ENCODE measurements at places on chromosomes 7 and 10.

- no peak for DNase-seq
These were observed 149.5 kb upstream of the SVIL start for GRCh38 chr10:29784175-29784773.

DNA sequence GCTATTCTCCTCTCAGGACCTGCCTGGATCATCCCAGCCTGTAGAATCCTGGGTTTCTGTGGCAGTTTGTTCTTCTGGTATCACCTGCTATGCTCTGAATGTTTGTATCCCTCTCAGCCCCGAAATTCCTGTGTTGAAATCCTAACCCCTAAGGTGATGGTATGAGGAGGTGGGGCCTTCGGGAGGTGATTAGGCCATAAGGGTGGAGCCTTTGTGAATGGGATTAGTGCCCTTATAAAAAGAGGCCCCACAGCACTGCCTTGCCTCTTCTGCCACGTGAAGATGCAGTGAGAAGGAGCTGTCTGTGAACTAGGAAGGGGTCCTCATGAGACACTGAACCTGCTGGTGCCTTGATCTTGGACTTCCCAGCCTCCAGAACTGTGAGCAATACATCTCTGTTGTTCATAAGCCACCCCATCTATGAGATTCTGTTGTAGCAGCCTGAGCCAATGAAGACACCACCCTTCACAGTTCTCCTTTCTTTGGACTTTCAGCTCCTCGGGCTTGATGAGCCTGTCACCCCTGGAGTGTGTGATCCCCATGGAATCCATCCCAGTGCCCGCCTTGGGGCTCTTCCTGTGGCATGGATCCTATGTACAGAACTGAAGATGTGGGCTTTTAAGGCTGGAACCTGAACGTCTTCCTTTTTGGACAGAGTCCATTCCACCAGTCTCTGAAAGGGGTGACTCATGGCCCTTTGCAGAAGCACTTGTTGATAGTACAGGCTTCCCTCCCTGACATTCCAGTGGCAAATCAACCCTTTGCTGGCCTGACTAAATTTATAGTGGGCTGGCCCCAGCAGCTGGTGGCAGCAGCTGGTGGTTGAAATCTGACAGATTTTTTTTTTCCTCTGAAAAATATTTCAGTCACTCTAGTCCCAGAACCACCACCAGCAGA lies 138.0 kb downstream of the TACC2 start:
- DNase-seq: no peak

GRCh38 chr10:130717083-130717482 lies 580.9 kb downstream of the GLRX3 start:
- no peak for DNase-seq

GRCh38 chr7:24917510-24918239 lies 62.3 kb downstream of the OSBPL3 start:
- no peak for DNase-seq

DNA sequence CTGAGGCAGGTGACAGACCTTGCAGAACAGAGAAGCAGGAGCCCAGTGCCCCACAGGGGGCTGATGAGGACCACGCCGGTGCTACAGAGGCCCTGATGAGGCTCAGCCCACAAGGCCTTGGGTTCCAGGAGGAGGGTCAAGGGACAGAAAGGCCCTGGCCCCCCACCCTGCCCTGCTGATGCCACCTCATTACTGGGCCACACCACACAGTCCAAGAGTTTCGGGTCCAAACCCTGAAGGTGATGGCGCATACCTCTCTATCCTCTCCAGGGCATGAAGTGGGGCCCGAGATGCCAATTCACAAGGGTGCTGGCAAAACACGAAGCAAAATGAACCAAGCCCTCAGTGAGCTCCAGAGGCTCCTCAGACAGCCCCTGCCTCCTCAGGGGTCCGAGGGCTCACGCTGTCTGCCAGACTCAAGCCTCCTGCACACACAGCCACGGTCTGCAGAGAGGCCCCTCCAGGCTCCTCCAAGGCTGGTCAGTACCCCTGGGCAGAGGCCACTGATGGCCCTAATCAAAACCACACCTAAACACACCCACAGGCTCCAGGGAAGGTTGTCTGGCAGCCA lies 32.3 kb downstream of the RASGEF1A start:
- DNase-seq: no peak

- DNase-seq: no peak
These were observed 170.6 kb upstream of the LANCL2 start for GRCh38 chr7:55194522-55194921.

DNA sequence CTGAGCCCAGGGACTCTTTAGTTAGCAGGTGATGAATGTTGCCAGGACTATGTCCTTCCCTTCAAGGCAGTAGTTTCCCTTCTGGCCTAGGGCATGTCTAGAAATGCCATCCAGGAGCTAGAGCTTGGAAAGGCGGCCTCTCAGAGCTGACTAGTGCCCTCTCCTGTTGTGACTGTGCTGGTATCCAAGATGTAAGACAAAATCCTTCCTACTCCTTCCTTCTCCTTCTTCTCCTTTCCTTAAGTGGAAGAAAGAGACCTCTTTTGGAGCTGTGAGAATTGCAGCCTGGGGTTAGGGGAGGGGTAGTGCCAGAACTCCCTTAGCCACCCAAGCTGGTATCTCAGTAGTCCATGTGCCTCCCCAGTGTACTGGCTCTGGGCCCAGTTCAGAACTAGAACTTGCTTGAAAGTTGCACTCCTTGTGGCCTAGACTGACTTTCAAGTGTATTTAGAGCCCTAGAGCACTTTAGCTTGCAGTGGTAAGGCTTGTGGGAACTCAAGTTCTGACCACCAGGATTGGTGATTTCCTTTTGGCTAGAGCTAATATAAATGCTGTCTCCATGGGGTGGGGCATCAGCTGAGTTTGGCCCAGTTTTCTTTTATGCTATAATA lies 118.8 kb downstream of the NPSR1 start:
- no peak for DNase-seq

DNA sequence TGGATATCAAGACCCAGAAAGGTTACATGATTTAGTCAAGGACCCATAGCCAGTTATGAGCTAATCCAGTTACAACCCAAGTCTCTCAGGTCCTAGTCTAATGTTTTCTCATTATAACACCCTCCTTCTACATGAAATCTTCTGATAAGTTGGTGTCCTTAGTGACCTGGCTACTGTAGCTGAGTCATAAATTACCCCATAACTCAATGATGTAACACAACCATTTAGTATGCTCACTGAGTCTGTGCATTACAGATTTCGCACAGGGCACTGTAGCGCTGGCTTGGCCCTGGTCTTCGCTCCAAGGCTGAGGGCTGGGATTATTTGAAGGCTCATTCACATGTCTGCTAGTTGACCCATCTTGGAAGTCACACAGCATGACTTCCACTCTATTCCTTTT lies 36.0 kb upstream of the GLCCI1 start:
- no peak for DNase-seq

DNA sequence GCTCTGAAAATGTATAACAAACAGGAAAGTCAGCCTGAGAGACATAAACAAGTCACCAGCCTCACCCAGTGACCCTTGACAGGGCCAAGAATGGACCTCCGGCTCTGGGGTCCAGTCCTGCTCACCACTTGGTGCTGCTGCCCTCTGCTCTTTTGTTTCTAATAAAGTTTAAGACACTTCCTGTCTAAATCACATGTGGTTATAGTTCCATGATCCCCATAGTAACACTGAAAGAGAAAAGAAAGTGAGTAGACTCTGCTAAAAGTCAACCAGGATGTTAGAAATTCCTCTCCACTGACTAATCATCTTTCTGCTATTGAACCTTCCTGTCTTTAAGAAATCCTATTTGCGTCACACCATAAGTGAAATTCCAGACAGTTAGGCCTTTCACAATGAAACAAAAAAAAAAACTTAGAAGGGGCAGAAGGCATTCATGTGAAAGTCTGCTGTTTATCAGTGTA lies 179.2 kb upstream of the BET1 start:
- no peak for DNase-seq

GRCh38 chr7:29808075-29808801 lies 1.9 kb downstream of the WIPF3 start:
- DNase-seq: no peak

DNA sequence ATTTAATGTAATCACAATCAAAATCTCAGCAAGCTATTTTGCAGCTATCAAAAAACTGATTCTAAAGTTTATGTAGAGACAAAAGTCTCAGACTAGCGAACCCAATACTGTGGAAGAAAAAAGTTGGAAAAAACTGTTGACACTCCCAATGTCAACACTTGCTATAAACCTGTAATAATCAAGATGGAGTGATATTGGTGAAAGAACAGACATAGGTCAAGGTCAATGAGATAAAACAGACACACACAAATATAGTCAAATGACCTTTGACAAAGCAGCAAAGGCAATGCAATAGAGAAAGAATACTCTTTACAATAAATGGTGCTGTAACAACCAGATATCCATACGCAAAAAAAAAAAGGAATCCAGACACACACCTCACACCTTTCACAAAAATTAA lies 84.5 kb downstream of the ATE1 start:
- DNase-seq: no peak

GRCh38 chr10:132587175-132587574 lies 49.6 kb downstream of the INPP5A start:
- DNase-seq: no peak

GRCh38 chr10:59126261-59126660 lies 50.2 kb upstream of the PHYHIPL start:
- no peak for DNase-seq

DNA sequence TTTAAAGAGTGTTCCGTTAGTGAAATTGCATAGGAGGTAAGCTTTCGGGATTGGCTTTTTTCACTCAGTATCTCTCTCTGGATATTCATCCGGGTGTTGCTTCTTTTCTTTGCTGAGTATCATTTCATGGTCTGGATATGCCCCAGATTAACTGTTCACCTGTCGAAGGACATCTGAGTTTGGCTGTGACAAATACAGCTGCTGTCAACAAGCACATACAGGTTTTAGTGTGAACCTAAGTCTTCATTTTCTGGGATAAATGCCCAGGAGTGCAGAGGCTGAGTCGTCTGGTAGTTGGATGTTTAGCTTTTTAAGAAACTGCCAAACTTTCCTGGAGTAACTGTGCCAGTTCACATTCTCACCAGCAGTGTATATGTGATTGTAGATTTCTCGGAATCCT lies 5.6 kb downstream of the DOCK1 start:
- DNase-seq: no peak

- no peak for DNase-seq
These were observed 392.1 kb upstream of the PODXL start for GRCh38 chr7:131948434-131949053.

DNA sequence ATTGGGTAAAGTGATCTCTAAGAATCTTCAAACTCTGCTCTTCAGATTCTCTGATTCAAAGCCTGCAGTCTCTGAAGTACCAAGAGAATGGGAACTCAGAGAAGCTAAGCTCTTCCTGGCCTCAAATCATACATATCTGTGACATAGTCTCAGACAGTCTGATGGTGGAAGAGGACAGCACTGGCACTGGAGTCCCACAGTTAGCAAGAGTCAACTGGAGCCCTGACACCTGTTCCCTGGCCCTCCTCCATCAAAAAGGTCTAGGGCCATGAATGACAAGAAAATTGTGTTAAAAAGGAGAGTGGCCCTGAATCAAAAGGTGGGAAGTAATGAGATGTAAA lies 37.7 kb downstream of the PRSS2 start:
- DNase-seq: no peak

- no peak for DNase-seq
These were observed 172.9 kb downstream of the MBL2 start for GRCh38 chr10:52599551-52600200.

DNA sequence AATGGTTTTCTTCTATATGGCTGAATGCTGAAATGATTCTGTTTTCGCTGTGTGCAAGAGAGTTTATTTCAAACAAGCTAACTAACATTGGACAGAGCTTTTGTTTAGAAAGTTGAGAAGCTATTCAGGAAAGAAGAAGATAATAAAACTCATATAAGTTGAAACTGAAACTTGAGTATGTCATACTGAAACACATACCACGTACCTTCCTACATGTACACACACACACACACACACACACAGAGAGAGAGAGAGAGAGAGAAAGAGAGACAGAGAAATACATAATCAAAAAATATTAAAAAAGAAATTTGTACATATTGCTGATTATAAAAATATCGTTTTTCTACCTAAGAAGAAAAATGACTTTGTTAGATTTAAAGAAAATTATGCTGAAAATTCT lies 561.9 kb upstream of the KCND2 start:
- DNase-seq: no peak

GRCh38 chr10:77068969-77069368 lies 568.6 kb downstream of the KCNMA1 start:
- DNase-seq: no peak

- no peak for DNase-seq
These were observed 50.8 kb downstream of the GSDME start for GRCh38 chr7:24706211-24707170.

DNA sequence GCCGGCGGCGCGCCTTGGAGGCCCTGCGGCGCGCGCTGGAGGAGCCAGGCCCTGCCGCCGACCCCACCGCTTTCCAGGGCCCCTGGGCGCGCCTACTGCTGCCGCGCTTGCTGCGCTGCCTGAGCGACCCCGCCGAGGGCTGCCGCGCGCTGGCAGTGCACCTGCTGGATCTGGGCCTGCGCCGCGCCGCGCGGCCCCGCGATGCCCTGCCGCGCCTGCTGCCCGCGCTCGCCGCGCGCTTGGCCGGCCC lies 280 bp downstream of the DNAAF5 start:
- DNase-seq: no peak

DNA sequence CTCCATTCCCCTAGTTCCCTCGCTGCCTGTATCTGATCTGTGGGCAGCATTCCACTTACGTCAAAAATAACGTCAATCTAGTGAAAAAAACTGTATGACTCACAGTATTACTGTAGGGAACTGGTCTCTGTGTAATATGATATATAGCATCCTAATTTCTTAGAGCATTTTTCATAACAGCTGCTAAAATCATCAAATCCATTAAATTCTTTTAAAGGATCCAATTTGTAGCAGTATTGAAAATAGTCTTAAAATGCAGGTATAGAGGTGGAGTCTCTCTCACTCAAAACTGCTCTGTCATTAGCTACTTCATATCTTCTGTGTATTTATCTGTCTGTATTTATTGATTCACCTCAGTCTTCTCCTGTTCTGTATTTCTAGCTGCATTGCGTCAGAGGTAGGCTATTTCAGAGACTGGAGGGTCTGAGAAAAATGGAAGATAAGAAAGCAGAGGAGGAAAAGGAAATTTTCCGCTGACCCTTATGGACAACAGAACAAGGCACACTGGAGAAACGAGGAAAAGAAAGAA lies 59.9 kb downstream of the PON1 start:
- no peak for DNase-seq

GRCh38 chr10:25232204-25232603 lies 57.4 kb downstream of the GPR158 start:
- DNase-seq: no peak

DNA sequence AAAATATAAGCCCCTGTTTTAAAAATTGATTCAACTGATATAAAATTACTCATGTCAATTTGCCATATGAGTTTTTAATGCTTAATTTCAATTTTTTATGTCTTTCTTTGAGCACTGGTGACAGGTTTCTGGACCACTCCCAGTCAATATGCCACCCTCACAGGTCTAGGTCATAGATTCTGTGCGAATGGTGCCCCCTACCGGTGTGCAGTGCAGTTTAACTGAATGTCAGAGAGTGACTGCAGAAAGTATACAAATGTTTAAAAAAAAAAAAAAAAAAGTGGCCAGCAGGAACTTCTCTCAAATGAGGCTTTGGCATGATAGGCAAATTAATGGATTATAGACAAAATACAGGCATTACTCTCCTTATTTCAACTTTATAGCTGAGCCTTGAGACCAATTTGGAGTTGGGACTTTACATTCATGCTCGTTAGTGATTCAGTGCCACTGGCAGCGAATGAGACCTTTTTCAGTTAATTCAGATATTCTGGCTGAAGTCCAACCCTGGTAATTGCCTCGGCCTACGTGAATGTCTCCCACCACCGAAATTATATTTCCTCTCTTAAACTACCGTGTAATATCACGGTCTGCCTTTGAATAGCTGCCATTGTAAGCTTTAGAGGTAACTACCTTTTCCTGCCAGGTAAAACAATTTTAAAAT lies 427.6 kb downstream of the PHTF2 start:
- DNase-seq: no peak
